ENCODE measurements at places on chromosomes 1 and 21.
A peak's percentile ranks its signal among the peaks of the same experiment; 100 is the strongest.

- DNase-seq = no peak
These were observed 18.4 kb upstream of the CD101 start for GRCh38 chr1:116983112-116983511.

- DNase-seq = no peak
These were observed 60.5 kb downstream of the ERI3 start for GRCh38 chr1:44294588-44295007.

GRCh38 chr1:101723415-101723814, 273.3 kb downstream of the OLFM3 start:
- no peak for DNase-seq

GRCh38 chr1:150148837-150149270, 862 bp upstream of the PLEKHO1 start:
- no peak for DNase-seq

DNA sequence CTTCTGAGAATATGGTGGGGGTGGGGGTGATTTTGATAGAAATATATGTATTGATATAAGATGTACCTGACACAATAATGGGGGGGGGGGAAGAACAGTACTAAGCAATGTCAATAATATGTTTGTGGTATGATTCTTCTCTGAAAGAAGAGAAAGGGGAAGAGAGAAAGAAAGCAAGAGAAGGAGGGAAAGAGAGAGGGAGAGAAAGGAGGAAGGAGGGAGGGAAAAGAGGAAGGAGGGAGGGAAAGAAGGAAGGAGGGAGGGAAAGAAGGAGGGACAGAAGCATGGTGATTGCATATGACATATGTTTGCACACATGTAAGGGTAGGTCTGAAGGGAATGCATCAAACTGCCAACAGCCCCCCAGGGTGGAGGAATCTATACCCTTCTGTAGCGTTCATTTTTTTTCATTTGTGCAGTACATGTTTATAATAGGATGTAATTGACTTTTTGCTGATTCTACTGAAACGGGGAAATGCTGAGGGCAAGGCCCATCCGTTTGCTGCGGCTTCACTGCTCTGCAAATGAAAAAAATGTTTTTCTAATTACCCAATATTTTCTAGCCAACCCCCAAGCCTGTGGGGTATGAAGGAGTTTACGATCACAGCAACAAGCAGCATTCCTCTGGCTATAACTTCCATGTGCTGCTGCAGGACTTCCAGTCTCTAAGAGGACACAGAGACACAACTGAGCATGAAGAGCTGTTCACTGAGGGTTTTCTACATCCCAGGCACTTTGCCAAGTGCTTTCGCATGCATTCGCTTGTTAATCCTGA, 119.3 kb upstream of the ZC3H12A start:
- no peak for DNase-seq

DNA sequence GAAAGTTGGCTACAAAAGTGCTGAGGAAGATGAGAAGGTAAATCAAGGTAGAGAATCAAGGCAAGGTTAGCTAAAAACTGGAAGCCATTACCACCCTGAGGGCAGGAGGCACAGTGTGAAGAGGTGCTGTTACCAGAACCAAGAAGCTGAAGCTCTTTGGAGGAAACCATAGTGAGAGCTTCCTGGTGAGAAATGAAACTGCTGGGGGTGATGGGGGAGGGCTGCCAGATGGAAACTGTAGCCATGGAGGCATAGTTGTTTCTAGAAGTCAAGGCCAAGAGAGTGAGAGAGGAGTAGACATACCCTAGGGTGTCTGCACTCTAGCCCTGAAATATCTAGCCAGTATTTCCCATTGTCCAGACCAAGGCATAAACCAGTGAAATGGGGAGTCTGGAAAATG, 28.7 kb downstream of the IFI44 start:
- no peak for DNase-seq

DNA sequence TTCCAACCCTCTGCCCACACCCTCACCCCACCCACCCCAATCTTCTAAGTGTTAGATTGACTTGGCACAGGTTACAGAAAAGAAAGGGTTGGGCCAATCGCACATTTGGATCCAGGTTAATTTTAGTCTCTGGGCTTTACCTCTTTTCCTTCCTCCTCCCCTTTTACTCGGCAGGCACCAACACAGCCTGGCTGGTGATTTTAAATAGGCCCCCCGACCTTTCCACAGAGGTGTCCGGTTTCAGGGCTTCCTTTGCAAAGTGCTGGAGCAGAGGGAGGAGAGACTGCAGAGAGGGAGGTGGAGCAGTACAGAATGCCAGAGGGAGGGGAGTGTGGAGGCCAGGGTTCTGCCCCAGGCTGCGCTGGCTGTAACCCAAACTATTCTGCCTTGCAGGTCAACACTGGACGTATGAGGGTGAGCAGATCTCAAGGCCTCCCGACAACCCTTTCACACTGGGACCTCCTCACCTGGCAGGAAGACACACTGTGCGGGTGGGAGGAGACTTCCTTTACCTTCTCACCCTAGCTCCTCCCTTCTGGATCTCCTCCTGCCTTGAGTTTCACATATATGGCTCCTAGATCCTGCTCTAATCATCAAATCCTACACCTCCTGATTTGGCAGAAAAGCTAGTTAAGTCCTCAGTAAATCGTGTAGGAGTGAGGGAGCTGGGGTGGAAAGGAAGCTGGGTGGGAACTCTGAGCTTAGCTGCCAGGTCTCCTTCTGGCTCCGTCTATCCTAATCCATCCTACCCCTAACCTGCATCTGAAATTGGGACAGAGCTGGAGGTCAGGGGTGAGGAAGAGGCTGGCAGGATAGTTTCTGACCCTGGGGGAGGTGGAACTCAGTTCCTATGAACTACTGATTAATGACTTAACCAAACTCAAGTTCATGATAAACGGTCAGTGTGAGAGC, 2.4 kb downstream of the CA14 start:
- no peak for DNase-seq

DNA sequence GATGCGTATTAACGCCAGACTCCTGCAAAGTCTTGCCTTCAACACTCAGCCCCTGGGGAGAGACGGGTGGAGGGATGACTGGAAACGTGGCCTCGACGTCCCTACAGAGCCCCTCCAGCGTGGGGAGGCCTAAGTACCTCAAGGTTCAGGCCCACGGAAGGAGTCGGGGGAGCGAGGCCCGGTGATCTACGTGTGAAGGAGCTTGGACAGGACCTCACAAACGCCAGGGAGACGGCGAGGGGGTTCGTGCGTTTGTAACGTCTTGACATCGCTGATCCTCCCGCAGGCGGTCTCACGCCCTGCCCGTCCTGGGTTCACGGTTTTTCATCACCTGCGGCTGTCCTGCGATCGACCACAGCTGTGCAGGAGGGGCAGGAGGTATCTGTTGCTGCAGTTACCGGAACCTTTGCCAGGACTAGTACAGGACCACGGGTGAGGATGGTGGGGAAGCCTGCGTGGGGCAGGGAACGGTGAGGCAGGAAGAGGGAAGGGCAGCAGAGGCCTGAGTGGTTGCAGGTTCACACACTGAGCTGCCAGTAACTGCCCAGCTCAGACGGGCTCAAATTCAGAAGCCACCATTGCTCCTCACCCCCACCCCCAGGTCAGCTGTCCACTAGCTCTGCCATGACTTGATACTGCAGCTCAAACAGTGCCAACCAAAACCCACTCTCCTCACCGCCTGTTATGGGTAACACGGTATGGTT, 889 bp upstream of the CCNL2 start:
- DNase-seq = no peak

DNA sequence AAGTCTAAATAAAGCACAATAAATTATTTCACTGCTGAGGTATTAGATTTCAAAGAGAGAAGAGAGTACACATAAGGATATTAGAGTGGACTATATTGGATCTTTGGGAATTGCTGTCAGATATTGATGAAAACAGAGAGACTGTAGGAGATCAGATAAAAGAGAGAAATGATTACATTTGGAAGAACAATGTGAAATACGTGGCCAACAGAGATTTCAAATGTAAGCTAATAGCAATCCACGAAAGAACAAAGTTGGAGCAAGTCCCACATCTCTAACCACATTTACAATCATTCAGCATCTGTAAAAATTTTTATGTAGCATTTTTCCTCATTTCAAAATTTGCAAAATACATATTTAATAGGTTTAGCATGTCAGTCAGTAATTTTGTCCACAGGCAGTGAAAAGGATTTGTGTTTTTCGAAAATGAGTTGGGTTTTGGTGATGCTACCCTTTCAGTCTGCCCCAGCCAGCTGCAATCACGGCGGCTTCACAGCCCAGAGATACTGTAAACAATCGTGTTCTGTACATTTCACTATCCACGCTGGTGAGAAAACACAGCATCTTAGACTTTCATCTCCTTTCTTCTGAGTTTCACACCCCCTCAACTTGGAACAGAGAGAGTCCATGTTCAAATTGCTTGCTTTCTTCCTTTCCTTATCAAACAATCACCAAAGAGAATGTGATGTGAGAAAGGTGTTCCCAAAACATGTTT, 209.1 kb upstream of the LYPLAL1 start:
- DNase-seq = no peak

DNA sequence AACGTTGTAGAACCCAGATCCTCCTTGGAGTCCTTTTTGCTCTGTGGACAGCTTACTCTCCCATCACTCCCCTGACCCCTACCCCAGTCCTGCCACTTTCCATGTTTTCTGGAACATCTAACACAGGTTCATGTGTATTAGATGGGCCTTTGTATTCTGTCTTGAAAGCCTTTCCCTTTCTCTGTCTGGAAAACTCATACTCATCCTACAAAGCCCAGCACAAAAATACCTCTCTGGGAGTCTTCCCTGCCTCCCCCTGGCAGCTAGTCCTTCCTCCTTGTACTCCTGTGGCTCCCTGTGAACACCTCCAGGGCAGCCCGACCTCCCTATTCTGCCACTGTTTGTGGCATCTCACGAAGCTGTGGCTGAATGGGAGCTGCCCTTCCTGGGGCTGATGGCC, 7.8 kb upstream of the HEYL start:
- DNase-seq = no peak

GRCh38 chr1:176552217-176552991, 89.4 kb downstream of the PAPPA2 start:
- DNase-seq = no peak

- no peak for DNase-seq
These were observed 185.8 kb upstream of the CHODL start for GRCh38 chr21:18058731-18059398.

- no peak for DNase-seq
These were observed 84.0 kb downstream of the CD247 start for GRCh38 chr1:167434306-167434705.

DNA sequence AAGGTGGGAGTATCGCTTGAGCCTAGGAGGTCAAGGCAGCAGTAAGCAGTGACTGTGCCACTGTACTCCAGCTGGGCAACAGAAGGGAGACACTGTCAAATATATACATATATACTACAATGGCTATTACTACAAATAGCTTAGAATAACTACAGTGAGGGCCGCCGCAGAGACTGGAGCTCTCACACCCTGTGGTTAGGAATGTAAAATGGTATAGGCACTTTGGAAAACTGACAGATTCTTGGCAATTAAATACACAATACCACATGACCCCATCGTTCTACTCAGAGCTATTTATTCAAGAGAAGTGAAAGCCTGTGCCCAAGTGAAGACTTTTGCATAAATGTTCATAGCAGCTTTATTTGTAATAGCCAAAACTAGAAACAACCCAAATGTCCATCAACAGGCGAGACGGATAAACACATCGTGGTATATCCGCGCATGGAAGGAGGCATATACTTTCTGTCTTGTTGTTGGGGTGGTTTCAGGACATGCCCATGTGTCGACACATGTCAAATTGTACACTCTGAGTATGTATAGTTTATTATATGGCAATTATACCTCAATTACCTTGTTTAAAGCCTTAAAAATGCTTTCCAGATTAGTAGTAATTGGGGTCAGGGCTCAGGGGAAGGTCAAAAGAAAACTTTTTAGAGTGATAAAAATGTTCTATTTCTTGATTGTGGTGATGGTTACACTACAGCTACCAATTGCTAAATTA, 123.4 kb downstream of the RIPK4 start:
- no peak for DNase-seq

DNA sequence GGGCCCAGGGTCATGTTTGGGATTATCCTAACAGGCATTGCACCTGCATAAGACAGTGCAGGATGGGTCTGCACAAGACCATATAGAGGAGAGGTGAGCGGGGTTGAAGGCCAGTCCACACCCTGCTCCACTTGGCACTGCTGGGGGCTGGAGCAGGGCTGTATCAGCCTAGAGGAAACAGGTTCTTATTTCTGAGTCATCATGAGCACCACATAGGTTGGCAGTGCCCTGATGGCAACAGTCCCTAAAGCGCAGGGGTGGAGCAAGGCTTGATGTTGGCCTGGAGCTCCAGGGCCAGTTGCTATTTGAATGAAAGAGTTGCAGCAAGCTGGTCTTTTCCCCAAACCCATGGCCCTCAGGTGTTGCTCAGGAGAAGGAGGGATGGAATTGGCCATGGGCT, 29.8 kb upstream of the BMP8B start:
- DNase-seq = no peak

- DNase-seq = no peak
These were observed 450.4 kb upstream of the VAMP3 start for GRCh38 chr1:7320661-7321060.

GRCh38 chr1:53335661-53336060, 7.8 kb upstream of the LRP8 start:
- no peak for DNase-seq

DNA sequence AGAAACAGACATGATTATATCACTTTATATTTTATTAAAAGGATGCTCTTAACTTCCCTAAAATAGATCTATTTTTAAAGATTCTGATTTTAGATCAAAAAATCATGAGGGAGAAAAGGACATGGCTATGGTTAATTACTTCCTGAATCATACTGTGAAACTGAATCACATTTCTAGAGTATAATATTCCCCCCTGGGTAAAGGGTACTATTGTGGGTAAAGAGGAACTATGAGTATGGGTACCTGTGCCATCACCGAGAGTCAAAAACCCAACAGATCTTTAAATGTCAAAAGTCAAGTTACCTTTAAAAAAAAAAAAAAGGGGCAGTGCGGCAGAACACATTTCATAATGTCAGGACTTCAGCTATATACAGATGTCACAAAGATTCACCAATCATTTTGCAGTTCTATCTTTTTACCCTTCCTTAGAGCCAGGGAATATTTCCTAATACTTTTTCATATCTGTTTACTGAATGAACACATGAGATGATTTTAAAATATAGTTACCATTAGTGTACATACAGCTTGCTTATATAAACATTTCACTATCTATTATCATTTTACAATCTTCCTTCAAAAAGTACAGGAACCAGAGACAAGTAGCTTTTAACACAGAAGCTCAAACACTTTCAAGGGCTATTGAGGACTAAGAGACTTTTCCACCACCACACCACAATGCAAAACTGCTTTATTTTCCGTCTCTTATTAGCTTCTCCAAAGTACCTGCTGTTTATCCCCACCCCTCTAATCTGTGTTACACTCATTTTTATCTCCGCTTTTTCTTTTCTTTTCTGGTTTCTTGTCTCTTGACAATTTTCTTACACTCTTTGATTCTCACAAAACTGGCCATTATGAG, 45.0 kb downstream of the EVI5 start:
- no peak for DNase-seq

DNA sequence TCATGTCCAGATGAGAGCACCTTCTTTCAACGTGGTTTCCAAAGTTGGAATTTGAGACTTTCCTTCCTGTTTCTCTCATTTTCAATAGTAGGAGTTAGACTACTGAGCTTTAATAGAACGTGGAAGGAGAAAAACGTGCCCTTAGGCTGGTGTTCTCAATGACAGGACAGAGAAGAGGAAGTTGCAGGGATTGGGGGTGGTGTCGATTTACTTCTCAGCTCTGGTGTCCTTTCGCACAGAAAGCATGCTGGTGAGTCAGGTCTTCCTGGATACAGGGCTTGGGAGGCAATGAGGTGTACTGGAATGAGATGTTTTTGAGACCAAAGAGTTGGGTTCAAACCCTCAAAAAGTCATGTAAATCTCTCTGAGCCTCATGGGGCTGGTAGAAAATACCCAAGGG, 67.1 kb downstream of the HIVEP3 start:
- DNase-seq = peak; percentile 61

- DNase-seq = peak; percentile 14
These were observed 3.5 kb downstream of the FMO2 start for GRCh38 chr1:171188388-171189266.
